ENCODE measurements at places on chromosomes 4 and X.

GRCh38 chr4:825971-826330 is at the start of gene CPLX1:
Gene CPLX1 (minus strand): TSS chr4:826129. CDS start chr4:824522, 1,607 bp downstream.
- DNase-seq: peak; percentile 20

- no peak for DNase-seq
Observed at GRCh38 chr4:168633496-168633895, 136.6 kb downstream of the PALLD start.

DNA sequence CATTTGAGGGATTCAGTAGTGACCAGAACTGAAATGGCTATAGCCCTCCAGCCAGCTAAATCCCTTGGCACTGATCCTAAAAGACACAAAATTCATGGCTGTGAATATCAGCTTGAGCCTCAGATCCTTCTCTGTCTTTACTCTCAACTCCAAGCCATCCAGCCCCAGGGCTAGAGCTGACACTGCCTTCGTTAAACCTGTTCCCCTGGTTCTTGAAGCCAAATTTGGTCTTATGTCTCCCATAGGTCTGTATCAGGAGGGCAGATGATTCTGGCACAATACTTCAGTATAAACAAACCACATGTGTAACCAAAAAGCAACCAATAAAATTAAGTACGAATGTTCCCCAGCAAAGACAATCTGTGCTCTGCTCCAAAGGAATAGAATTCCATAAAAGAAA is 78.0 kb downstream of the ANOS1 start:
- no peak for DNase-seq

- no peak for DNase-seq
Observed at GRCh38 chr4:81404294-81404693, 67.4 kb downstream of the RASGEF1B start.

DNA sequence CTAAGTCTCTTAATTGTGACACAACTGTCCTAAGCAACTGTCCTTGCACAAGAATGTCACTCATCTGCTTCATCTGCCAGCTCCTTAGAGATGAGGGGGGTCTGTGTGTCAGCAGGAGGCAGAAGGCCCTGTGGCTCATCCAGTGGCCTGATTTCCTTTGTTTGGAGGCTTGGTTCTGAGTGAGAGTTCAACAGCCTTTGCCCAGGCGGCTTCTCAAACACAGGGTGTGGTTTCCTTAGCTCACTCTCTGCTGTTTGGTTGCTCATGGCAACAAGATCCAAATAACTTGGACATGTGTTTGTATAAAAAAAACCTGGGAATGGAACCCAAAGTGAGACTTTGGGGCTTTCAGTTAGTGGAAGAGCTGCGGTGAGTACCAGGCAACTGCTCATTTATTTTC is 46.6 kb downstream of the MAP7D3 start:
- DNase-seq: peak; percentile 96

DNA sequence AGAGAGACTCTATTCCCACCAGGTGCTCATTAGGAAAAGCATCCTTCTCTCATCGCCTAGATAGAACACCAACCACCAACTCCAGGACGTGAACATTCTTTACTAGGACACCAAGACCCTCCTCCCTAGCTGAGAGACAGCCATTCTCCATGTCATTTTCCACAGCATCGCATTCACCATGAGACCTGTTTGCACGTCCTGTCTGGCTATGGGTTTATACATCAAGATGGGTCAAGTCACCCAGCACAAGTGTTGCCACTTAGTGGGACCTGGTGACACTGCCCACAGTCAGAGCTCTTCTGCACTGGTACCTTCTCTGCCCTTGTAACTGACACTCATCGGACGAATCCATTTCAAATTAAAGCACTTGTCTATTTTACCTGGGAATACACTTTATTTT is 17.5 kb downstream of the LRP2BP start:
- DNase-seq: no peak

- DNase-seq: no peak
Observed at GRCh38 chr4:10984815-10985214, 300.2 kb upstream of the CLNK start.

- peak; percentile 18 for DNase-seq
Observed at GRCh38 chr4:173009129-173009823, 159.3 kb upstream of the GALNT7 start.

- no peak for DNase-seq
Observed at GRCh38 chr4:88870428-88870827, 172.8 kb upstream of the NAP1L5 start.

DNA sequence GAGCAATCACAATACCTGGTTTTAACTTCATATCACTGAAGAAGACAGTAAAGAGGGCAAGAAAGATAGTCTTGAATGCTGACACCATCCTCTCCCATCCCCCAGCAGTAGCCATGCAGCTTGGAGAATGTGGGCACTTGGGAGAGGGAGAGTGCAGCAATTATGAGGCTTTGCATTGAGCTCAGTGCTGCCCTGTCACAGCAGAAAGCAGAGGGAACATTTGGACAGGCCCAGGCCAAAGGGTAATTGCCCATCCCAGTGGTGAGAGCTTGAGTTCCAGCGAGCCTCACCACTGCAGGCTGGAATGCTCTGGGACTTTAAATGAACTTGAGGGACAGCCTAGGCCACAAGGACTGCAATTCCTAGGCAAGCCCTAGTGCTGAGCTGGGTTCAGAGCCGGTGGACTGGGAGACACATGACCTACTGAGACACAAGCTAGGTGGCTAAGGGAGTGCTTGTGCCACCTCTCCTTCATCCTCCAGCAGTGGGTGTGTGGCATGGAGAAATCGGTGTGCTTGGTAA is 36.3 kb downstream of the CORIN start:
- DNase-seq: no peak

DNA sequence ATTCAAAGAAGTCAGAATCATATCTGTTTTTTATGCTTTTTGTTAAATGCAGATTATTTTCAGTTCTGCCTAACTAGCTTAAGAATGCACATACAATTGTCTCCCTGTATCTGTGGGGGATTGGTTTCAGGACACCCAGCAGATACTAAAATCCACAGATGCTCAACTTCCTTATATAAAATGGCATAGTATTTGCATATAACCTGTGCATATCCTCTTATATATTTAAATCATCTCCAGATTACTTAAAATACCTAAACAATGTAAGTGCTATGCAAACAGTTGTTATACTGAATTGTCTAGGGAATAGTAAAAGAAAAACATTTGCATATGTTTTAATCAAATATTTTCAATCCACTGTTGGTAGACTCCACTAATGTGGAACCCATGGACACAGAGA is 279.4 kb downstream of the TMA16 start:
- no peak for DNase-seq

DNA sequence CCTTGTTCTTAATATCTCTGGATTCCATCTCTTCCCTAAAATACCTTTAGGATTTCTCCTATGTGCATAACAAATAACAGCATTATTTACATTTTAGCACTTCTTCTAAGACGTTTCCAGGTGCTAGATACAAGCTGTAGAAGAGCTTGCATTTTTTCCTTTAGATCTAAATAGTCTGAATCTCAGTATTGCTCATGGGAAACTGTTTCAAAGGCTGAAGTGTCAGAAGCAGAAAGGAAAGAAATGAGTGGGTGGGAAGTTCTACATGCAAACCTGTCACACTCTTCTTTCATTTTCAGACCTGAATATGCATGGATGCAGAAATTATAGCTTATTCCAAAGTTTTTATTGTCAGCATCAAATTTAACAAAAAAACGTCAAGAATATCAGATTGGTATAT is 41.8 kb downstream of the FGF13 start:
- DNase-seq: no peak

- DNase-seq: no peak
Observed at GRCh38 chr4:86014599-86014998, 345.3 kb downstream of the MAPK10 start.

DNA sequence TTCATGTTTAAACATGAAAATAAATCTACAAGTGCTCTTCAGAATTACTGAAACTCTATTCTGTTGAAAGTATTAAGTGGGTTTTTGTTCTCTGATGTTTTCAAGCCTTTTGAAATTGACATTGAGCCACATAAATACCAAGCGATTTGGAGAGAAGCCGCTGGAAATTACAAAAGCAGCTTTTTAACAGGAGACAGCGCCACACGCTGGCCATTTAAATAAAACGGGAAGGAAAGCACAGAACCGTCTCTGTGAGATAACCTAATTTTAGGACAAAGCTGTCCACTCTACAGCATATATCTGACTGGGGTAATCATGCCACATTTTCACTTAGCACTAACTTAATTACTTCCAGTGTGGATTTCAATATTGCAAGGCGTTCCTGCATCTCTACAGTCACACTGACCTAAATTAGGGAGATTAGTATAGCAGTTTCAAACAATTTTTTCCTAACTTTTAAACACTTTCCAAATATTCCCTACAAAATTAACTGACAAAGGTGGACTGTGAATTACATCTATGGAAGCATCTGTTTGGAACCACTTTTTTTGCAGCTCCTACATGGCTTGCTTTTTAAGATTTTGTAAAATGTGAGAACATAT is 6.8 kb upstream of the ANOS1 start:
- peak; percentile 31 for DNase-seq

Measured in M059J (cell line).